ENCODE measurements at places on chromosomes 13 and 19.

DNA sequence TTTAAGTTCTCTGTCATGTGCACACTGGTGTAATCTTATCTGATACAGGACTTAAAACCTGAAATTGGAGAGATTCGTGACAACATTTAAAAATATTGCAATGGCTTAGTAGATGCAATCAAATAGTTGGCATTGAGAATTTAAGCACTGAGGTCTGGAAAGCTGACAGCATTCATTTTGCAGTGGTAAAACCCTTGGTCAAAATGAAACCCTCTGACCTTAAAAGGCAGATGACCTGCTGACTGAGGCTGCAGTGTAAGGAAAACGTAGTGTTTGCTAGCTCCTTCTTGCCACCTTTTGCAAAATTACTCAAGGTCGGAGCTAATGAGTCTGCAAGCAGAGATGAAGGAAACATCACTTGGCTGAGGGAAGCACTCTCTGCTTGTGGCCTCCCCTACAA is 150.6 kb downstream of the KCTD12 start:
- DNase-seq: no peak

- DNase-seq: no peak
These were observed 9.5 kb upstream of the TLE5 start for GRCh38 chr19:3071768-3072167.

DNA sequence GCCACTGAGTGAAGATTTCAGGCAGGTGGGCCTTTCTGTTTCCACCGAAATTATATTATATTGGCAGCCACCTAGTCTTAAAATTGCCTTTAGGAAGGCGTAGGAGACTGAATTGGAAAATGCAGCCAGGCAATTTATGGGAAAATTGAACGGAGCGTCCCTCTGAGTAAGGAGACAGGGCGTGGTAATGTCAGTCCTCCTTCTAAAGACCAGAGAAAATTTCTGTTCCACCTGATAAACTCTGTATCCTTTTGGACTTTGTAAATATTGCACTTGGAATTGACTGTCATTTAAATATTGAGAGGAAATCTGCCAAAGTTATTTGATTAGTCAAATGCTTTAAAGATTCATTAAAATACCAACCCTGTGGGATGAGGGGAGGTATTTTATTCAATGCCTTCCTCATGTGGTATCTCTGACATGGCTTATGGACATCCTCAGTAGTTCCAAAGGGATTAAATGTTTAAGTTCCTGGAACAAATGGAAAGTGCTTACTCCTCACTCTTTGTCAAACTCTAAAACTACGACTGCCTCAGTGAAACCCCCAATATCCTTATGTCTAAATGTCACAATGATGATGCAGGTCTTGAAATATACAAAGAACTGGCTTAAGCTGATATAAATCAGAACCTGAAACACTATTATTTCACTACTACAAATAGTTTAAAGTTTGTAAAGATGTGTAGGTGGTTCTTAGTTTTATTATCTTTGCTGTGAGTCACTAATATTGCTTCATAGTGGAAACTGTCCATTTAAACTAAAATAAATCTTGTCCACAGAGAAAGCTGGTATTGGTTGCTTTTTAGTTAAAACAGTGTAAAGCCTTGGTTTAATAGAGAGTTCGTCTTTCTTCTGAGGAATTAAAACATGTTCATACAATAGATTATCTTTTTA is 203.2 kb downstream of the FGF14 start:
- no peak for DNase-seq

- DNase-seq: no peak
These were observed 484.2 kb downstream of the ZNF536 start for GRCh38 chr19:30856376-30856775.

Measured in stimulated activated CD8-positive, alpha-beta memory T cell treated with anti-CD3 and anti-CD28 coated beads, Interleukin-2, amount 100 ng/mL, for 1 hour (primary cell).